ENCODE measurements at places on chromosomes 3 and 15.

DNA sequence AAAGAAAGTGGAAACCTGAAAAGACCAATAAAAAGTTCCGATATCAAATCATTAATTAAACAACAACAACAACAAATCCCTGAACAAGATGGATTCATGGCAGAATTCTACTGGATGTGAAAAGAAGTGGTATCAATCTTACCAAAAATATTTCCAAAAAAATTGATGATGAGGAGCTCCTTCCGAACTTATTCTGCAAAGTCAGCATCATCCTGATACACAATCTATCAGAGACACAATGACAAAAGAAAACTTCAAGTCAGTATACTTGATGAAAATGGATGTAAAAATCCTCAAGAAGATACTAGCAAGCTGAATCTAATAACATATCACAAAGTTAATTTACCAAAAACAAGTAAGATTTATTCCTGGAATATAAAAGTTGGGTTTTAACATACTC lies 881.8 kb downstream of the SI start:
- DNase-seq: no peak

GRCh38 chr15:78224023-78224411 lies 10.3 kb downstream of the ACSBG1 start:
- no peak for DNase-seq

DNA sequence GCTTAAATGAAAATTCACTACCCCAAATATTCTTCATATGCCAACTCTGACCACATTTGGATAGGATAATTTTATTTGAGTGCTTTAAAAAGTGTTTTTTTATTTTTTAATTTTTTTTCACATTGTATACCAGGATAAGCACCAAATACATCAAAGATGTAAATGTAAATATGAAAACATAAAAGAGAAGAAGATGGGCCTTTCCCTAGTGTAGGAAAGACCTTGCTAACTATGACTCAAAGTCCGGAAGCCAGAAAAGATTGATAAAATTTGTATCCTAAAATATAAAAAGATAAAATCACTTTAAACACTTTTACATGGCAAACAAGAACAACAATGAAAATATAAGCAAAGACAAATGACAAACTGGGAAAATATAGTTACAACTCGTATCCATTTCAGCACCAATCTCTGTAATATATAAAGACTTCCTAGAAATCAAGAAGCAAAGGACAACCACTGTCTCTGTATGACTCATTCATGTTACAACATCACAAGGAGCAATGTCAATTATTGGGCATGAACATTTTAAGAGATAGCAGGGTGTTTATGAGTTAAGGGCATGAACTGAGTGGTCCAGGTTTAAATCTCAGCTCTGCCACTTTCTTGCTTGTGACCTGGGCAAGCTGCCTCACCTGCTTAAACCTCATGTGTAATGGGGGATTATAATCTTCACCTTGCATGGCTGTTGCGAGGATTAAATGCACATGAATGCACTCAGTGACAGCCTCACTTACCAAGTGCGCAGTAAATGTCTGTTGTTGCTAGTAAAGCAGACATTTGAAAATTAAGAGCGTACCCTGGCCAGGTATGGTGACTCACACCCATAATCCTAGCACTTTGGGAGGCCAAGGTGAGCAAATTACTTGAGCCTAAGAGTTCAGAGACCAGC lies 25.3 kb upstream of the ARHGEF3 start:
- DNase-seq: no peak

- no peak for DNase-seq
These were observed 34.3 kb downstream of the IL20RB start for GRCh38 chr3:136992115-136992514.

DNA sequence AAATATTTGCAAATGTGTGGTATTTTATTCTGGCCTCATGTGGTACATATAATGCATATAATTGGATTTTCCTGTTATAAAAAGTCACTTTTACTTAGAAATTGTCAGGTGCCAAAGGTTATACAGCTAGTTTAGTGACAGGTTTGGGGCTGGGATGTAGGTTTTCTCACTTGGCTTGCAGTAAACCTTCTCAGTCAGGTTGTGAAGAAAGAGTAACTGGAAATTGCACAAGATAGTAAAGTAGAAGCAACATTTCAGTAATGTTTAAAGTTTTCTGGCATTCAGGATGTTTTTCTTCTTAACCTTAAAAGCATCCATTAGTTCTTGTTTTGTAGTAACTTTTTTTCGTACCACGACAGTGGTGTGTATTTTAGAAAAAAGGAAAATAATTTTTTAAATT lies 53.9 kb downstream of the MEF2A start:
- DNase-seq: no peak

DNA sequence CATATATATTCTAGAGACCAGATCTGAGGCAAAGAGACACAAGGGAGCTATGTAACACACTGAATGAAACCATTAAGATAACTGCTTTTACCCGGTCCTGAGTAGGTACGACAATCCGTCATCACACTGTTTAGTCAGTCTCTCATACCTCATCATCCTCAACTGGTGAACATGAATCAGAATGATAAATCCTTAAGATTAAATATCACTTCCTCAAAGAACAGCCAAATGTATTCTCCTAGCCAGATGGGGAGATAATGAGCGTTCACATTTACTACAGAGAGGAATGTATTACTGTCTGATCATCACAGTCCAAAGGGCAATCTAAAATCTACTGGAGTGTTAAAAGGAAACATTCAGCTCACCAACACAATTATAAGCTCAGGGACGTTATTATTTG lies 319.4 kb upstream of the STAC start:
- no peak for DNase-seq

DNA sequence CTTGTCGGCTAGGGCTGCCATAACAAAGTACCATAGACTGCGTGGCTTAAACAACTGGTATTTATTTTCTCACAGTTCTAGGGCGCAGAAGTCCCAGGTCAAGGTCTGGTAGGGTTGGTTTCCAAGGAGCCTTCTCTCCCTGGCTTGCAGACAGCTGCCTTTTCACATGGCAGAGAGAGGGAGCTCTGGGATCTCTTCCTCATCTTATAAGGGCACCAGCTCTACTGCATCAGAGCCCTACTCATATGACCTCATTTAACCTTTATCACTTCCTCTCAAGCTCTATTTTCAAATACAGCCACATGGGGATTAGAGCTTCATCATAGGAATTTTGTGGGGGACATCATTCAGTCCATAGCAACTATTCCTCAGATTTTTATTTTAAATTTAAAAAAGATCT lies 17.6 kb upstream of the PAQR9 start:
- DNase-seq: no peak

- DNase-seq: no peak
These were observed 843.2 kb downstream of the CADM2 start for GRCh38 chr3:85801955-85802354.

- no peak for DNase-seq
These were observed 339.1 kb downstream of the TIGIT start for GRCh38 chr3:114632757-114633424.

- no peak for DNase-seq
These were observed 2.3 kb downstream of the ANXA2 start for GRCh38 chr15:60395276-60396011.

- no peak for DNase-seq
These were observed 16.2 kb downstream of the NISCH start for GRCh38 chr3:52471371-52472238.

- peak; percentile 20 for DNase-seq
These were observed 240.7 kb downstream of the SHOX2 start for GRCh38 chr3:157865352-157866000.

DNA sequence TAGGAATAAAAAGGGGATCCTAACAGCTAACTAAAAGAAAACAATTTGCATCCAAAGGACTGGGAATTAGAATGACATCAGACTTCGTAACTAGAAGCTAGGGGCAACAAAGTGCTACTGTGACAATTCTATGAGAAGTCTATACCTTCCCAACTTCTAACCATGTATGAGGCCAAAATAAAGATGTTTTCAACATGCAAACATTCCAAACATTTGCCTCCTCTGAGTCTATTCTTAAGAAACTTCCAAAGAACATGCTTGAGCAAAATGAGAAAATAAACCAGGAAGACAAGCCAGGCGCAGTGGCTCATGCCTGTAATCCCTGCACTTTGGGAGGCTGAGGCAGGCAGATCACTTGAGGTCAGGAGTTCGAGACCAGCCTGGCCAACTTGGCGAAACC lies 13.1 kb upstream of the RNF7 start:
- no peak for DNase-seq

DNA sequence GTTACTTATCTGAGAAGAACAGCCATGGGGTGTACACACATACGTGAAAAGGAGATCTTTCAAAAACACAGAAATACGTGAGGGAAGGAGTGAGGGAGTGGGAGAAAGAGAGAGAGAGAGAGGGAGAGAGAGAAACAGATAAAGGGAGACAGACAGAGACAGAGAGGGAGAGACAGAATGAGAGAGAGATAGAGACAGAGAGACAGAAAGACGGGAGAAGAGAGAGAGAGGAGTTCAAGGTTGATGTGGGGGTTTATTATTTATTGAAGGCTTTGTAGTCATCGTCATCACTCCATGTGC lies 64.0 kb downstream of the CHST2 start:
- no peak for DNase-seq

- no peak for DNase-seq
These were observed 14.7 kb downstream of the VPS39 start for GRCh38 chr15:42193383-42193782.

GRCh38 chr3:11350374-11350773 lies 78.2 kb downstream of the ATG7 start:
- DNase-seq: no peak

DNA sequence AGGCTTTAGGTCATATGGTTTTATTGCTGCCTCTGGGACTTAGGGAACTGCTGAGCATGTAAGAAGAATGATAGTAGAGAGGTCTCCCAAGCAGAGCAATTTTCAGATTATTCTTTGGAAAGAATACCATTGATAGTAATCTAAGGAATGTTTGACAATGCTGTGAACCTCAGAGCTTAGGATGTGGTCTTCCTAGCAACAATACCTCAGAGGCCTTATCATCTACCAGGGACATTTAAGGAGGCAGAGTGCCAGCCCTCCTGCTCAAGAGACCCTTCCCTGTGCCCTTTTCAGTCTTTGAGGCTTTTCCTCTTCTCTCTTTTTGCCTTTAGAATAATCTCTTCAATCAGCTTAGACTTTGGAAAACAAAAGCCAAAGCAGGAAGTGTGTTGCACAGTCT lies 272.1 kb downstream of the OXSM start:
- no peak for DNase-seq

DNA sequence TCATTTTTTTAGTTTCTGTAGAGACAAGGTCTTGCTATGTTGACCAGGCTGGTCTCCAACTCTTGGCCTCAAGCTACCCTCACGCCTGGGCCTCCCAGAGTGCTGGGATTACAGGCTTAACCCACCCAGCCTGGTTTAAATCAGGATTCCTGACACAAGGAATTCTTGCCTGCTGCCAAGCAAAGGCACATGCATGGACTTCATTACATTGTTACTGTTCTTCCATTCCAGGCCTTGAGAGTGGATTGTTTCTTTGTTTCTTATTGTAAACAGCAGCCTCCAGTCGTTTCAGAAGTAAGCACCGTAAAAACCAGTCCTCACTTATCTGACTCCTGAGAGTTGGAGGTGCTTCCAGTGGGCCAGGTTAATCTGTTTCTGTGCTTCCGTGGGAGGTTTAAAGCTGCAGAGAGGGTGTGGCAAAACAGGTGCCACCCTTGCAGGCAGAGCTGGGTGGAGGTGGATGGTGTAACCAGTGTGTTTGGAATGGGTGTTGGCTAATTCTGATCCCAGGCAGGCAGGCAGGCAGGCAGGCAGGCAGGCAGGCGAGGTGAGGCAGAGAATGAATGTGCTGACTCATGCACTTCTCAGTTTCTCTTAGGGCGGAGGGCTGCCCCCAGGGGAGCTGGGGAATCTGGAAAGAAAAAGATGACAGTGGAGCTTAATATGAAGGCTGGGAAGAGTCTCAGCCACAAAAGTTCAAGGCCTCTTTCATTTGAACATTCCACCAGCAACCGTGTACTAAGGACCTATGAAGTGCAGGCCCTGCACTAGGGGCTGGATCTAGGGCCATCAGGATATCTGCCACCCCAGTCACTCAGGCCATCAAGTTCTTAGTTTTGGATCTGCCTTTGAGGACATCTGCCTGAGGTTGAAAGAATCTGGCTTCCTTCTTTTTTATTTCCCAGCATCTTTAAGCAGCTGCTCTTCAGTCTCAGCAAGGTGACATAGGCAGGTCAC lies 37.0 kb upstream of the CDCP1 start:
- DNase-seq: no peak

DNA sequence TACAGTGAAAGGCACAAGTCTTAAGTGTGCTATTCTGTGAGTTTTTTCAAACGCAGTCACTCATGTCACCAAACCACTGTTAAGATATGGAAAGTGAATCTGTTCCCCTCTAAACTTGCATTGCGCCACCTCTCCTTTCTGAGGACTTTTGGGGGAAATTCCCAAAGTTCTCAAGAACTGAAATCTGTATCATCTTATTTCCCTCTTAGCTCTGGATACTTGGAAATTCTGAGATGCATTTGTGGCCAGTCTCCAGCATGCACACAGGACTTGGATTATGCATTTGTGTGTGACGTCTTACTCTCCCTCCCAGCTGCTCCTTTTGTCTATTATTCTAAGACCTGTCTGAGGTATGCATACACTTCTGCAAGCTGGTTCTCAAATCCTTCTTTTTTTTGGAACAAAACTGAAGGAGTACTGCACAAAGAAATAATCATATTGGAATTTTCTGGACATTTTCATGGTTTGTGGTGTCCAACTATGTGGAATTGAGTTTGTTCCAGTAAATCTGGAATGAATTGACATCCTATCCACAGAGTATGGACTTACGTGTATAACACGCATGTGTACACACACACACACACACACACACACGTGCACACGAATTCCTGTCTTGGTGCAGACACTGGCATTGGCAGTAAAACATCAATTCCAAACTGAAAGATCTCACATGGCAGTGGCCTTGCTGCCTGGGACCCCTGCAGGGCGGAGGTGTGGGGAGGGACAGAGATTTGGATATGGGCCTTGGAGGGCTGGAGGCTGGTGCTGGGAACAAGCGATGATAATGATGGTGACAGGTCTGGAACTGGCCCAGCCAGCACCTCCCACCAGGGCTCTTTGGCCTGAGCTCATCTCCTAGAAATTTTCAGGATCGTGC lies 8.2 kb upstream of the LCTL start:
- no peak for DNase-seq

GRCh38 chr3:104901396-104901795 lies 465.3 kb upstream of the ALCAM start:
- no peak for DNase-seq

DNA sequence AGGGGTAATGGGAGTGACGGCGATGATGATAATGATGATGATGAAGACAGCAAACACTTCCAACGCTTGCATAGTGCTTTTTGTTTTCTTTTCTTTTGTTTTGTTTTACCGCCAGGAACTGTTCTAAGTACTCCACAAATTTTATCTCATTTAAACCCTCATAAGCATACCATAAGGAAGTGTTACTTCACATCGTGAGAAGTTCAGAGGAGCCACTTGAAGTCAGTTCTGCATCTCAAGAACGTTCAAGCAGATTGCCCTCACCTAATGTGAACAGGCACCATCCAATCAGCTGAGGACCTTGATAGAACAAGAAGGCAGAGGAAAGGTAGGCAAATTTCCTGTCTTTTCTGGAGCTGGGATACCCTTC lies 104.1 kb downstream of the LSM3 start:
- DNase-seq: no peak

GRCh38 chr3:156577736-156578135 lies 22.8 kb upstream of the SSR3 start:
- DNase-seq: no peak
